ENCODE measurements at places on chromosomes 2 and 18. TPM values are rescaled to one million over a fixed set of nuclear protein-coding genes. Genes with fewer than 3 reads are reported as not detected.

- DNase-seq: no peak
These were observed 75.8 kb downstream of the NAT8 start for GRCh38 chr2:73566288-73566878.

DNA sequence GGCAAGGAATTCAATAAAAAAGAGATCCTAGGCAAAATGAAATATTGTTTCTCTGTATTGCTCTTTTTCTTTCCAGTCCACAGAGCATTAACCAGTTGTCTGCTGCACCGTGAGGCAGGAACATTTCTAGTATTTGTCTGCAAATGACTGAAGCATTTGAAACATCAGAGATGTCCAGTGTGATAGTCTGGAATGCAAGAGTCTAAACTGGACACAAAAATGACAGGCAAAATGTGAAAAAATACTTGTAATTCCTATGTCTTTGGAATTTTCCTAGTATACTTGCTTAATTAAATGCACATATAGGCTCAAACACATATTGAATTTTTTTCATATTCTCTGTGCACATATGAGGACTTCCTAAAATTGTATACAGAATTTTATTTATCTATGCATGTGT lies 120.5 kb upstream of the SPATS2L start:
- no peak for DNase-seq

DNA sequence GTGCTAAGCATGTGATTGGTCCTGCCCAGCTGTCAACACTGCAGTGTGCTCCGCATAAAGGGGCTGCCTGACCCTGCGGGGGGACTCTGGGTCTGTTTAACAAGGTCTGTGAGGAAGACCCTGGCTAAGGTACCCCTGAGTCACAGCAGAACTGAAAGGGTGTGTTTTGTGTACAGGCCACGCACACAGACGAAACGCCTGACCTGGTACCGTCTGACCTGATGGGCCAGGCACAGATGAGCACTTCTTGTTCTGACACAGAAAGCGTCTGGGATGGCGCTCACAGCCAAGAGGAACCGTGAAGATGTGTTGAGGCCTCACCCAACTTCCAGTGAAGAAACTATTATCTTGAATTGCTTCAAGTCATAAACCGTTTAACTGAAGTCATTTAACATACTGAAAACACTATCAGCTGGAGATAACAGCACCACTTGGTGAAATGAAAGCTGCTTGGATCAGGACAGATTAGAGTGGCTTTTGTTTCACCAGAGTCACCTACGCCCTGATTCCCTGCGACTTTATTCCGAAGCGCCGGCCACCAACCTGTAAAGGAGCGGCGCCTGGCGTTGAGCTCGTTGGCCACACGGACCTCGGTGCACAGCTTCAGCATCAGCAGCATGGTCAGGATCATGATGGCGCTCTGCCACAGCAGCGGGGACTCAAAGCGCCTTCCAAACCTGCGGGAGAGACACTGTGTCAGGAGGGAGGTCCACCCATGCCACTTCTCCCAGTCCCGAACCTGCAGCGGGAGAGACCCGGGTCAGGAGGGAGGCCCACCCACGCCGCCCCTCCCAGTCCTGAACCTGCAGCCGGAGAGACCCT lies 8.5 kb downstream of the SLC66A2 start:
- DNase-seq: no peak

GRCh38 chr2:67600222-67600871 lies 203.2 kb downstream of the ETAA1 start:
- no peak for DNase-seq

DNA sequence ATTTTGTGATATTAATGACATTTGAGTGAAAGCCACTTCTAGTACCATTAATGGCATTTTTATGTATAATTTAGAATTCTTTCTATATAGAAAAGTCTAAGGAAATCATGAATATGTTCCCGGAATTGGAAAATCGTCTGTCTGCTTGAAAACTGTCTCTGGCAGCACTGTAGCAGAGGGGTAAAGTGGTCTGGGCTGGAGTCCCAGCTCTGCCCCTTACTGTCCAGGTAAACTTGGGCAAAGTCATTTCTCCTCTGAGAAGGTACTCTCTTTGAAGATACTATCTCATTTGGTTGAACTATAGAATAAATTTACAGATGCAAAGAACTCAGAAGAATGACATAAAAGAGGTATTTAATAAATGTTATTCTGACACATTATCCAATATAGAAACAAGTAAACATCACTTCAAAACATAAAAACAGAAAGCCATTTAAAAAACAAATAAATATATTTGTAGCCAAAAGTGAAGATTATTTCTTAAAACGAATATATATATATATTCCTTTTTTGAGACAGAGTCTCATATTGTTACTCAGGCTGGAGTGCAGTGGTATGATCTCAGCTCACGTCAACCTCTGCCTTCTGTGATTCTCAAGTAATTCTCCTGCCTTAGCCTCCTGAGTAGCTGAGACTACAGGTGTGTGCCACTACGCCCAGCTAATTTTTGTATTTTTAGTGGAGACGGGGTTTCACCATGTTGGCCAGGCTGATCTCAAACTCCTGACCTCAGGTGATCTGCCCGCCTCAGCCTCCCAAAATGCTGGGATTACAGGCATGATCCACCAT lies 149.8 kb upstream of the ITGA4 start:
- no peak for DNase-seq

DNA sequence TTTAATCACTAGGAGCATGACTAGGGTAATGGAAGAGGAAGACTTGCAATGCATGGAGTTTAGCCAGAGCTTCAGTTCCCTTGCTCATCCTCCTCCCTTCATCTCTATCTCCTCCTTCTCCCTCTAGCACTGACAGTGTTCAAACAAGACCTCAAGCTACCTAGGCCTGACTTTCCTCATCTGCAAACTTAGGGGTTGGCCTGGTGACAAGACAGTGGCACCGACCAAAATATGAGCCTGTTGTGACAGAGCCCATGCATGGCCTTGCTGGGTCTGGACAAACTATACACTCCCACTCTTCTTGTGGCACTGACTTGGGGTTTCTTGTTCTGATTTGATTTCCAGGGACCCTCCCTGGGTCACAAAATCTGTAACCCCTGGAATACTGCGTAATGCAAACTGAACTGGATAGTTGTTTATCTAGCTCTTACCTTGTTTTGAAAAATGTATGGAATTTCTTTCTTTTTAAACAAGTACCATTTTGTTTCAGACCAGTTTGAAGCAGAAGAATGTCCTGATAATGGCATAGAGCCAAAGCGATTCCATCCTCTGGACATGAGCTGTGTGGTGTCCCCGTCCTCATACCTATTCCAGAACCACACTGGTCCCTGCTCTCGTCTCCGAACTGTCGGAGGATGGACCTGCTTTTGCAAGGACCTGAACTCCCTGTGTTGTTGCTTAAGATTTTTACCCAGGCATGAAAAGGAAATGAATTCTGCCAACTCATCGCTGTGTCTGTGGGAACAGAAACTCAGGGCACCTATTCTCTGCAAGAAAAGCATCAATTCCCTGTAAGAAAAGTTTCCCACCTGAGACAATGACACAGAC lies 33.4 kb upstream of the PPP4R1 start:
- DNase-seq: no peak

- DNase-seq: no peak
These were observed 90.9 kb upstream of the CXCR4 start for GRCh38 chr2:136208682-136209420.

- DNase-seq: no peak
These were observed 219.9 kb downstream of the TMX3 start for GRCh38 chr18:68494802-68495581.

DNA sequence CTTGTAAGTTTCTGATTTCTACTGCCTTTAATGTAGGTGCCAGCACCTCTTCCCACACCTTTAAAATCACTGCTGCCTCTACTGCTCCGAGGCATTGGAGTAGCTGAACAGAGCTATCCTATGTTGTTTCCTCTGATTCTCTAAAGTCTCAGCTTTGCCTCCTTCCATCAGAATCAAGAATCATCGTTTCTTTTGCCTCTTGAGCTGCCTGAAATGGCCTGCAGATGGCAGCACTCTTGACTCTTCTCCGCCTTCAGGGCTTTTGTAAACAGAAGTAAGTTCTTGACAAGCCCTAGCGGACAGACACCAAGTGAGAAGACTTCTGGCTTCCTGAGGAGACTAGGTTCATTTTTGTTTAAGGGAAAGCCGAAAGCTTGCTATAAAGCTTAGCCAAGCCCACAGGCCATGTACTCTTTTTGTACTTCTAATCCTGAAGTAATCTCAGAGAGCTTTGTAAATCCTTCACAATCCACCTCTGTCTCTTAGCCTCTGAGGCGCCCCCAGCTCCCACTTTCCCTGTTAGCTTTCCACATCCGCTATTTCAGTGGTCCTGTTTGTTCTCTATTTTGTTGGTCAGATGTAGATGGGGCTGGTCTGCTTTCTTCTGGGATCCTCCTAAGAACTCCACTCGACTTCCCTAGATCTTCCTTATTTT lies 48.4 kb downstream of the GTF3C3 start:
- peak; percentile 15 for DNase-seq

DNA sequence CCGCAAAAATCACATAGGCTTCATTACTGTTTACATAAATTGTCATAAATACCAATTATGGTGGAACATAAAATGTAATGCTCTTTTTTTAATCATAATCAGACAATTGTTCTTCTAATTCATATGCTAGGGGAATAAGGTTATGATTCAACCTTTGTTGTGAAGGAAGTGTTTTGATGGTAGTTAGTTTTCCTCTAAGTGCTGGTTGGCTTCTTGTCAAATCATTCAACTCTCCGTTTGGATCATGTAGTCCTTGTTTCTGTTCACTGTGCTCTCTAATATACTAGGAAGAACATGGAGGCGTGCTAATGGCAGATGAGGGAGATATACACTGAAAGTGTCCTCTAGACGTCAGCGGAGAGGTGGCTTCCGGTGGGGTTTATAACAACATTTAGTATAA lies 1938.0 kb upstream of the PIK3C3 start:
- no peak for DNase-seq

GRCh38 chr18:44884431-44884830 lies 203.7 kb downstream of the SETBP1 start:
- DNase-seq: no peak

DNA sequence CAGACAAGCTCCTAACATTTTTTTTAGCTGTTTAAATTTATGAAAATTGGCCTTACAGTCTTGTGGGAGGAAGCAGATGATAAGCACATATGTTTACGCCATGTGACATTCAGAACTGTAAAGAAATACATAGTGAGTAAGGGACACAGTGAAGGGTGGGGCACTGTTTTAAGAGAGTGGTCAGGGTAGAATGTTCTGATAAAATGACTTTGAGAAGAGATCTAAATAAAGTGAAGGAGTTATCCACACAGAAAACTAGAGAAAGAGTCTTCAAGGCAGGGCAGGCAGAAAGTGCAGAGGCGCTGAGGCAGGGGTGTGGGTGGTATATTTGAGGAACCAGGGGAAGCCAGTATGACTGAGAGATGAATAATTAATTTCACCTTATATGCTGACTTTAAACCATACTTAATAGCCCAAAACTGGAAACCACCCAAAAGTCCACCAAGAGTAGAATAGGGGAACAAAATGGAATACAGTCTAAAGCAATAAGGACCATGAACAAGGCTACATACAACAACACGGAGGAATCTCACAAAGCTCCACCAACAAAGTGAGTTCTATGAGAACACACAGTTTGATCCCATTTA lies 8.6 kb downstream of the MREG start:
- DNase-seq: no peak

DNA sequence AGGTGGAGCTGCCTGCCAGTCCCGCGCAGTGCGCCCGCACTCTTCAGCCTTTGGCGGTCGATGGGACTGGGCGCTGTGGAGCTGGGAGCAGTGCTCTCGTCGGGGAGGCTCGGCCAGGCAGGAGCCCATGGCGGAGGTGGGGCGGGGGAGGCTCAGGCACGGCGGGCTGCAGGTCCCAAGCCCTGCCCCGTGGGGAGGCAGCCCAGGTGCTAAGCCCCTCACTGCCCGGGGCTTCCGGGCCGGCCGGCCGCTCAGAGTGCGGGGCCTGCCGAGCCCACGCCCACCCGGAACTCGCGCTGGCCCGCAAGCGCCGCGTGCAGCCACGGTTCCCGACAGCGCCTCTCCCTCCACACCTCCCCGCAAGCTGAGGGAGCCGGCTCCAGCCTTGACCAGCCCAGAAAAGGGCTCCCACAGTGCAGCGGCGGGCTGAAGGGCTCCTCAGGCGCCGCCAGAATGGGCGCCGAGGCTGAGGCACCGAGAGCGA lies 316.4 kb downstream of the RND3 start:
- DNase-seq: no peak

- no peak for DNase-seq
These were observed 3.3 kb upstream of the HOXD13 start for GRCh38 chr2:176088937-176089842.

DNA sequence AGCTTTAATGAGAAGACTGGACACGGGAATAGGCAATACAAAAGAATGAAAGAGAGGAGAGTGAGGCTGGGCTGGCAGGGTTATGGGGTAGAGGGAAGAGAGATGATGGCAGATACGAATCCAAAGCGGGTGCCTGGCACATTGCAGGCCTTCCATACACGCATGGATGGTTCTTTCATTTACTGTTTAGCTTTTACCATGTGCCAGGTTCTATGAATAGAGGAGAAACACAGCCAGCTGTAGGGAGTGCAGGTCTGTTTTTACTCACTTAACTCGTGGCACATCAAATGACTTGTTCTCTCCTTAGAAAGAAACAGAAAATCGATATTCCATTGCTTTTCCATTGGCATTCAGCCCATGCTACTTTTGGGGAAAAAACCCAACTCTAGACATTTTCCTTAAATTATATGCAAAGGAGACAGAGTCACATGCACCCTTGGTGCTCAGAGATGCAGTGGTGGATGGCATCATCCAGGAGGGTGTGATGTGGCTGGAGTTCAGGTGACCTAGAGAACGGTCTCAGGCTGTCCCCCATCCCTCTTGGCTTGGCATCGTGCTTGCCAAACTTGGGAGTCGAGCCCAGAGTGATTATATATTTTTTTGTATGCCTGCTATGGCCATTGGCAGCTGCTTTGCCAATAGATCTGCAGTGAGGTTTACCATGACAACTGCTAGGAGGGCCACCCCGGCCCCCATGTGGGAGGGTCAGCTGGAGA lies 6.2 kb downstream of the LTBP1 start:
- no peak for DNase-seq

DNA sequence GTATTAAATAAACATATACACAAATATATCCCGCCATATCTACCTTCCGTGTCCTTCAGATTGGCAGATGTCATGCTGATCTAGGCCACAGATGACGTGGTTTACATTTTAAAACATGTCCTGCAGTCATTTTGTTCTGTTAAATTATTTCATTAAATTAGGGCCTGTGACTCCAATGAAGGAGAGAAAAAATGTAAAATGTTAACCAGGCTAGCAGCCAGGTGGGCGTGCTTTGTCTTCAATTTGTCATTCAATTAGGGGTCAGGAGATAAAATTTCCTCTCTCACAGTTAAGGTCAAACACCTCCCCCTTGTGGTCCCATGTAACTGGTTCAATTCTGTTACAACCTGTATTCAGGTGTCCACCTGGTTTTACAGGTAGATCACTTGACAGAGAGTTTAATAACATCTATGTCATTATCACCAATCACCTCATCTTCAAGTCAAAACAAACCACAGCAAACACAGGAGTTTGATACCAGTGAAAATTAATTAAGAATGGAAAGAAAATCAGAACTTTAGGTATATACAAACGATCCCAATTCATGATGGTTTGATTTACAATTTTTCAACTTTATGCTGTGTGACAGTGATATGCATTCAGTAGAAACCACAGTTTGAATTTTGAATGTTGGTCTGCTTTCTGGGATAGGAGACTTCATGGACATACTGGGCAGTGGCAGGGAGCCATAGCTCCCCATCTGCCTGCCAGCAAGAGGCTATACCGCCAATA lies 339.4 kb downstream of the CMPK2 start:
- no peak for DNase-seq

The COPS9 gene
- 409 TPM for total RNA-seq

The DSG4 gene
- not detected for total RNA-seq

The IMPA2 gene
- total RNA-seq: 89.9 TPM

The GREB1L gene
- total RNA-seq: 6.2 TPM

The ALK gene
- not detected for total RNA-seq

The RGPD3 gene
- 0.29 TPM for total RNA-seq
